Activated CD4-positive, alpha-beta T cell treated with anti-CD3 and anti-CD28 coated beads, Interleukin-2, amount 50 U/mL, for 48 hours (primary cell): ENCODE measurements at places on chromosomes 2 and 18.

DNA sequence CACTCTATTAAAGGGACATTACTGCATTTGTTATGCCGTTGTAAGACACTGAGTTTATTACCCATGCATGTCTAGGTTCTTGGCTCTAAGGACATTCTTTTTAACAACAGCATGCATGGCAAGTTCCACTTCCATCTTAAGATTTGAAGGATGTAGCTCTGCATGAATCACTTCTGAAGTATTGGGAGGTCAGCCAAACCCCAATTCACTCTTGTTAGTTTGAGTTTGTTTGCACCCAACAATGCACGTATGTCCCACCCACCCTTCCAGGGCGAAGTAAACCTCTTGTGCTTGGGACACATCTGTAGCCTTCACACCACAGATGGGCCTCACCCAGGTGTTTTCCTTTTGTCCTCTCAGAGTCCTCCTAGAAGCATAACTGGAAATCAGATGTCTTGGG lies 5.6 kb upstream of the LAMA3 start:
- no peak for DNase-seq

- no peak for DNase-seq
Observed at GRCh38 chr18:62717925-62718800, 2.8 kb downstream of the PHLPP1 start.

DNA sequence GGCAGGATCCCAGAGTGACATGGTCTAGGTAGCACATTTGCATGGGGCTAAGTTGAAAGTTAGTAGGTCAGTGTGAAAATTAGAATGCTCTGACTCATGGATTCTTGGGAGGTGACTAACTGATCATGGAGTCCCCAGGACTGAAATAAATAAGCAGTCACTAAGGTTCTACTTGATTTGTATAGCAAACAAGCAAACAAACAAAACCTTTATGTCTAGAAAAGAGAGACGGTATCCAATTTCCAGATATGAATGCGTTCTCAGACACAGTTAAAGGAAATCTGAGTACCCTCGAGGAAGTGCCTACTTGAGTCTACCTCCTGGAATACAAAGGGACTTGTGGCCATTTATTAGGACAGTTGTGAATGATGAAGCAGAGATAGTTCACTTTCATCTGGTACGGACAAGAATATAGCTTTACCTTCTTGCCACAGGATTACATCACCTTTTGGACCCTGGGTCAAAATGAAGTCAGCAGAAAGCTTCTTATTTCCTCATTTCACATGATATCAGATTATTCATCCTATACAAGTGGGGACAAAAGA lies 54.3 kb upstream of the AGPS start:
- no peak for DNase-seq

- DNase-seq: peak; percentile 28
Observed at GRCh38 chr2:74507926-74508520, 528 bp upstream of the PCGF1 start.

DNA sequence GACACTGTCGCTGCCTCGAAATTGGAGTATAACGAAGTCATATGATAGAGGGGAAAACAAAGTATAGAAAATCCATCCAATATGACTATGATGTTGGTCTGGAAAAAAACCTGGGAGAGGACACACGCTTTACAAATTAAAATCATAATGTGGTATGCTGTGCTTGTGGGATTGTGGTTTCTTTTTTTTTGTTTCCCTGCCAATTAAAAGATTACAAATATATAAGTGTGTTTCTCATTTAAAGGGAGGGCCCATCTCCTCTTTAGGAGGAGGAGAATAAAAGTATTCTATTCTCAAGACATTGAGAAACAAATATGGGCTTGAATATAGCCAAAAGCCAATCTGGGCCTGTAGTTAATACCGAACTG lies 86.6 kb downstream of the EPHA4 start:
- no peak for DNase-seq

- no peak for DNase-seq
Observed at GRCh38 chr2:1678609-1679008, 65.7 kb downstream of the PXDN start.

DNA sequence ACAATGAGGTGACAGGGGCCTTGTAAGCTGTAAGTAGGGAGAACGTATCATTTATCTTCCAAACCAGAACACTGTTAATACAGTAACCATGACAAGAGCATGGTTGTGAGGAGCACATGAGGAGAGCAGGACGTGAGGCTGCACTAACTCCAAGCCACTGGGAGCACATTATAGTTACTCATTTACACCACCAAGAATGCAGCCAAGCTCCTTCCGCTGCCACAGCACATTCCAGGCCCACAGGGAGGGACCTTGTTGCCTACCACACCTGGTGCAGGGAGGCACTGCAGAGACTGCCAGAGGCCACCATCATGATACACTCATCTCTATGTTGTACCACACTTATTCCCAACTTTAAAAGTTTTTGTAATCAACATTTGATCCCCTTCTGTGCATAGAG lies 13.5 kb upstream of the SFXN5 start:
- no peak for DNase-seq
